ENCODE measurements at places on chromosomes 11 and 22.

DNA sequence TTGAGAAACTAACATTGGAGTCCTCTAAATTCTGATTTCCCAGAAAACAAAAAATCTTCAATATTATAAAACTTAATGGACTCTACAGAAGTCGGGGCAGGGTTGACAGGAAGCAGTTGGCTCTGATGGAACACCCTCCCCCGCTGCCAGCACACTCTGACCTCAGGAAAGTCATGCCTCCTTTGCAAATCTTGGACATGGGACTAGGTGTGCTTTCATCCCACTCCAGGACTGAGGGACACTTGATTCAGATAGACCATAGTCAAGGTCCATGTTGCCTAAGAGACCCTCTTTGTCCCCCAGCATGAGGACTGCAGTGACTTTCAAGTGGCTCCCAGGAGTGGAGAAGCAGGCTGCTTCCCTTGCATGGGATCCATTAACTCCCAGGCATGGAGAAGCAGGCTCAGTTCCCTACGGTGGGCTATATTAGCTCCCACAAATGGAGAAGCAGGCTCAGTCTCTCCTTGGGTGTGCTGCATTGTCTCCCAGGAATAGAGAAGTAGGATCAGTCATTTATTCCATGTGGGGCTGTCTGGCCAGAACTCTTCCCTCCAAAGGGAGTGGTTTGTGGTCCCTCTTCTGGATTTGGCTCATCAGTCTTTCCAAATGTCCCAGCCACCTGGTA is 38.3 kb downstream of the C22orf31 start:
- no peak for DNase-seq

- DNase-seq: no peak
These were observed 595.0 kb downstream of the TBC1D22A start for GRCh38 chr22:47357493-47357892.

- DNase-seq: no peak
These were observed 5.9 kb downstream of the CCDC90B start for GRCh38 chr11:83280256-83280655.

DNA sequence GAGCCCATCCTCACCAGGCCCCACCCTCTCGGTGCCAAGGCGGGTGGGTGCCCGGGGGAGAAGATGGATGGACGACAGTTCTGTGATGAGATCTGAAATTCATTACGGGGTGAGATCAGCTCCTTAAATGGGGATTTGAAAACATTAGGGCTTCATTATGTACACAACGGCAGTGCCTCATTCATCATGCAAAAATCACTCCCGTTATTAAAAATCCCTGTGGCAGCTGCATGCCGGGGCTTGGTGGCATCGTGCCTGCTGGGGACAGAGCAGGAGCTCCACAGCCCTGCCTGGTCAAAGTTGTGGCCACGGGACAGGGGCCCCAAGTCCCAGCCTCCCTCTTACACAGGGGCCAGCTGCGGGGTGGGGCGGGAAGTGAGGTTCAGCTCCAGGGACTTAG is 20.2 kb downstream of the OTUB1 start:
- no peak for DNase-seq

GRCh38 chr11:57049749-57050148 is 61.0 kb downstream of the OR5AK2 start:
- no peak for DNase-seq
